ENCODE measurements at places on chromosomes 5 and 9.

DNA sequence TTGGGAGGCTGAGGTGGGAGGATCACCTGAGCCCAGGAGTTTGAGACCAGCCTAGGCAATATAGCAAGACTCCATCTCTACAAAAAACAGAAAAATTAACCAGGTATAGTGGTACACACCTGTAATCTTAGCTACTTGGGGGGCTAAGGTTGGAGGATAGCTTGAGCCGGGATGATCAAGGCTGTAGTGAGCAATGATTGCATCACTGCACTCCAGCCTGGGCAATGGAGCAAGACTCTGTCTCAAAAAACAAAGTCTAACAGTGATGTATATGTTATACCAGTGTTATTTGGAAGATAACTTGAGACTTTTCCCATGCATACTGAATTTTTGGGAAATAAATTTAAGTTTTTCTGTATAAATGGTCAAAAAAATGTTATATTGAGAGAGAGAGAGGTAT lies 146.3 kb downstream of the ZCCHC7 start:
- no peak for DNase-seq

GRCh38 chr5:89229331-89230070 lies 346.5 kb upstream of the MEF2C start:
- no peak for DNase-seq

- DNase-seq: no peak
Measured at GRCh38 chr9:98201749-98202148, 9.3 kb upstream of the CORO2A start.

DNA sequence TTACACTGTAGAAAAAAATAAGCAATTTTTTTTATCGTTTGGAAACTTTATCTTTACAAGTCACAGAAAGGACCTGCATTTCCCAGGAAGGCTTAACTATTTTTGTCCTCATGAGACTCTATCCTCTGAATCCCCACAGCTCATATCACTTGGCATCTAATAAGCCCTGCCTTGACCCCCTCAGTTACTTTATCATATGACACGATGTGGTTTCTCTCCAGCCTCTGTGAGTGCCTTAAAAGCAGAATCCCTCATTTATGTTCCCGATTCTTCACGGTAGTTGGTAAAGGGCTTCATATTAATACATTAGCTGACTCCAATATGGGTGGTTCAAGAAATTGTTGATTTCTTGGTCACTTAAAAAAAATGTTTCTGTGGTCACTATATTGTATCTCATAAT lies 296.6 kb upstream of the GRAMD2B start:
- DNase-seq: no peak

- DNase-seq: no peak
Measured at GRCh38 chr9:121807823-121808278, 156.4 kb downstream of the DAB2IP start.

DNA sequence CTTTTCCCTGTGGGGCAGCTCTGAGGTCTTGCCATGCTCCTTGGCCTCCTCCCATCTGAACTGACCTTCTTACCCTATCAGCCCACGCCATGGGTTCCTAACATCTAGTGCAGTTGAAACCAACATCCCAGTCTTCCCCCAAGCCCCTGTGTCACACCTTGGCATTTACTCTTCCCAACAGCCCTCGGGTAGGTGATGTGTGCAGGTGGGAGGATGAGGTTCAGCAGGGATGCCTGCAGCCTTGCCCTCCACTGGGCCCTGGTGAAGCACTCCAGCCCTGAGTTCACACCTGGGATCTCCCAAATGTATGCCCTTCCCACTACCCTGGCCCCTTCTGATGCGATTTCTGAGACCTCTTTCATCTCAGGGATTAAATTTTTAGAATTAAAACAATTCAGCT lies 15.5 kb downstream of the IRX2 start:
- DNase-seq: no peak

Measured in stimulated activated CD8-positive, alpha-beta memory T cell treated with anti-CD3 and anti-CD28 coated beads, Interleukin-4, amount 100 ng/mL, for 48 hours (primary cell).